ENCODE measurements at places on chromosomes 4 and X.
A peak's percentile ranks its signal among the peaks of the same experiment; 100 is the strongest.

GRCh38 chr4:56424697-56425514 lies 10.5 kb downstream of the PPAT start:
- DNase-seq: peak; percentile 13

- no peak for DNase-seq
These were observed 9.3 kb downstream of the TMEM255A start for GRCh38 chrX:120301960-120302359.

- no peak for DNase-seq
These were observed 147.1 kb downstream of the ZNF674 start for GRCh38 chrX:46398126-46398525.

- no peak for DNase-seq
These were observed 440.7 kb downstream of the IL15 start for GRCh38 chr4:142077048-142077447.

- DNase-seq: no peak
These were observed 32.6 kb upstream of the S100G start for GRCh38 chrX:16617382-16617781.

GRCh38 chr4:133759428-133759827 lies 442.2 kb downstream of the PABPC4L start:
- DNase-seq: no peak

GRCh38 chr4:34372815-34373214 lies 1871.5 kb downstream of the ARAP2 start:
- no peak for DNase-seq

- no peak for DNase-seq
These were observed 12.8 kb upstream of the SCD5 start for GRCh38 chr4:82811392-82811791.

Data from activated naive CD4-positive, alpha-beta T cell treated with Interleukin-2 at 50 U/mL for 16 hours (primary cell).